Activated T-helper 9 cell treated with anti-CD3 and anti-CD28 coated beads, Interleukin-2, amount 50 U/mL, for 16 hours (primary cell): ENCODE measurements at places on chromosomes 6 and 20.

- DNase-seq, result no peak
Measured at GRCh38 chr20:36177716-36178115, 23.2 kb downstream of the EPB41L1 start.

- DNase-seq, result no peak
Measured at GRCh38 chr6:111124406-111124805, 37.1 kb downstream of the SLC16A10 start.

- DNase-seq, result no peak
Measured at GRCh38 chr6:13437218-13437996, 50.0 kb downstream of the GFOD1 start.

GRCh38 chr6:39391182-39391581 is 68.7 kb upstream of the KCNK16 start:
- no peak for DNase-seq

DNA sequence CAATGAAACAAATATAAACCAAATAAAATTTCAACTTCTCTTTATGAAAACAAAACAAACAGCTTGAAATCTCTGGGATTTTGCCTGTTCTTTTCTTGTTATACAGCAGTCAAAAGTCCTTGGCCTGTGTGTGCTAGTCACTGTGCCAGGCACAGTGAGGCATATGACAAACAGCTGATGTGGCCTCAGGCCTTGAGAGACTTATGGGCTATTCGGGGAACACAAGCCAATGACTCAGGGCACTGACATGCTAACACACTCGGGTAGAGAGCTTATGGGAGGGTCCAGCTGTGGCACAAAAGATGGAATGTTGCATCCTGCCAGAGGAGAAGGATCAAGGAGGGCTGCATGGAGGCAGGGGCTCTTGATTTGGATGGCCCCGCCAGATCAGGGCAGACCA is 95.4 kb upstream of the NKX2-2 start:
- no peak for DNase-seq

DNA sequence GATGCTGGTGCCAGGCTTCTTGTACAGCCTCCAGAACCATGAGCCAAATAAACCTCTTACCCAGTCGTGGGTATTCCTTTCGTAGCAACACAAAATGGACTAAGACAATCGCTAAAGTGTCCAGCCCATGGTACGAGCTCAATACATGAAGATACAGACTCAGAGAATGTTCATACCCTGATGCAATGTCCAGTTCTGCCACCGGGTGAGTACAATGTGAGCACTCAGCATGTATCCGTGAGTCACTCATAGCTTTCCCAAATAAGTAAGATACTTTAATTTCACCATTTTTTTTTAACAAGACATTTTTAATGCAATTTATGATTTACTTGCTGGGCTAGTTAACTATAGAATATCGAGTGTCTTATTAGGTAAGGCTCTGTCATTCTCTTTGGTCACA is 26.7 kb upstream of the PDE10A start:
- DNase-seq, result no peak

- no peak for DNase-seq
Measured at GRCh38 chr20:45704969-45705637, at the start of gene WFDC10B. TSS of gene WFDC10B (minus strand) at chr20:45705019. CDS start at chr20:45685992, 19,027 bp downstream.

GRCh38 chr6:124924333-124924759 is 37.9 kb upstream of the RNF217 start:
- DNase-seq, result no peak

DNA sequence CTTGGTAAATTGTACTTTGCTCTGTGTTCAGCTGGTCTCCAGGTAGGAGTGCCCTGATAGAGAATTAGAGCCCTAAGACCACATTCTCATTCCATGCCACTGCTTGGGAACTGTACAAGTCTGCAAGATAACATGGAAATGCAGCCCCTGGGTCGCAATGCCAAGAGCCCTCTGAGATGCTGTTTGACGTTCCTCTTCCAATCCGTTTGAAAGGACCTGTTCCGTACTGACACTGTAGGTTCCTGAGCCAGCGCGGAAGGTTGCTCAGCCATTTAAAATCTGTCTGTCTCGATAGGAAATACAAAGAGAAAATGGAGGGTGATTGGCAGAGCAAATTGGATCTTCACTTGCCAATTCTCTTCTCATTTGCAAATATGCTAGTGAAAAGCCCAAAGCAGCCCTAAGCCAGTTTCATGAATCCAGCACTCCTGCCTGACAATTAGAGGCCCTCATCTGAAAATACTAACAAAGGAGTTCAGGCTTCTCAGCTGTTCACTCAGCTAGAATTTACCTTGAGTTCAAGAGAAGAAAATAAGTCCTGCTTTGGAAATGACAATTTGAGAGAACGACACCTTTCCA is 100.6 kb upstream of the AFDN start:
- no peak for DNase-seq

GRCh38 chr6:169556758-169557548 is 144.9 kb downstream of the WDR27 start:
- no peak for DNase-seq

- DNase-seq, result no peak
Measured at GRCh38 chr6:63882208-63882607, 246.6 kb downstream of the PHF3 start.

DNA sequence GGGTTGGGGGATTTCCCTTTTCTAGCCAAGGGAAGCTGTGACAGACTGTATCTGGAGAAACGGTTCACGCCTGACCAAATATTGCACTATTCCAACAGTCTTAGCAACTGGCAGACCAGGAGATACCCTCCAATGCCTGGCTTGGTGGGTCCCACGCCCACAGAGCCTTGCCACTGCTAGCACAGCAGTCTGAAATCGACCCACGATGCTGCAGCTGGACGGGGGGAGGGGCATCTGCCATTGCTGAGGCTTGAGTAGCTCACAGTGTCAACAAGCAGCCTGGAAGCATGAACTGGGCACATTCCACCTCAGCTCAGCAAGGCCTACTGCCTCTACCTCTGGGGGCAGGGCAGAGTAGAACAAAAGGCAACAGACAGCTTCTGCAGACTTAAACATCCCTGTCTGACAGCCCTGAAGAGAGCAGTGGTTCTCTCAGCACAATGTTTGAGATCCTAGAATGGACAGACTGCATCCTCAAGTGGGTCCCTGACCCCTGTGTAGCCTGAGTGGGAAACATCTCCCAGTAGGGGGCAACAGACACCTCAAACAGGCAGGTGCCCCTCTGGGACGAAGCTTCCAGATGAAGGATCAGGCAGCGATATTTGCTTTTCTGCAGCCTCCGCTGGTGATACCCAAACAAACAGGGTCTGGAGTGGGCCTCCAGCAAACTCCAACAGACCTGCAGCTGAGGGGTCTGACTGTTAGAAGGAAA is 89.9 kb upstream of the ECI2 start:
- no peak for DNase-seq

DNA sequence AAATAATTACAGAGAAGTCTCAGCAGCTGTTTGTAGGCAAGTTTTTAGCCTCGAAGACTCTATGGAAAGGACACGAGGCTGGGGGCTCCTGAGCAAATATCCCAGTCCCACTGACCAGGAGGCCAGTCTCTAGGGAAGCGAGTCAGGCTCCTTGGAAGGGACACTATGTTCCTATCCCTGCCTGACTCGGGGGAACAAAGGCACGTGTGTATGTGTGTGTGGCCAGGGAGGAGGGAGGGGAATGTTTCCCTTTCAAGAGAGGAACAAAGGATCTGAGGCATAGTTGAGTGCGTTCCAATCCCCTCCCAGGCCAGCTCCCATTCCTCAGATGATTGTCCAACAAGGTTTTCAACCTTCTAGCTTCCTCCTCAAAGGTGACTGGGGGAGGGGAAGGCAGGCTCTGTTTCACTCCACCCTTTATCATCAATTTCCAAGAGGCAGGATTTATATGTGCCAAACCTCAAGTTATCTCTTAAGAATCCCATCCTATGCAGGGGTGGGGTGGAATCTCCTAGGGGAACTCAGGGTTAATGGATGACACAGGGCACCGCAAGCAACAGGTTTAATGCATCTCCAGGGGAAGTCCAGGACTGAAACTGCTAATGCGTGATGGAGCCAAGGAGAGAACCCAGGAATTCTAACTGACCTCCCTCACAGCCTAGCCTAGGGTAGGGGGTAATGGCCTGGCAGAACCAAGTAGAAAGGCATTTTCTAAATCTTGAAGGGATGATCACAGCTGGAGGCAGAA is 9.9 kb downstream of the BCL2L1 start:
- DNase-seq, result no peak

- no peak for DNase-seq
Measured at GRCh38 chr6:25277857-25278256, 1.3 kb upstream of the CARMIL1 start.

- DNase-seq, result no peak
Measured at GRCh38 chr20:46121184-46121930, 3.2 kb downstream of the CD40 start.

- no peak for DNase-seq
Measured at GRCh38 chr6:37242429-37243052, 15.0 kb upstream of the TBC1D22B start.
